AG08395 (cell line): ENCODE measurements at places on chromosomes 13 and 19.

GRCh38 chr19:11418549-11419506 lies at the start of gene RGL3:
Gene RGL3, minus strand, starts transcription at chr19:11419314. Its CDS starts 36 bp downstream, at chr19:11419278.
- DNase-seq = peak; percentile 56

- no peak for DNase-seq
These were observed 129.1 kb upstream of the SOX1 start for GRCh38 chr13:111937777-111938311.

GRCh38 chr19:33306191-33306590 lies 3.9 kb upstream of the CEBPA start:
- DNase-seq = no peak

DNA sequence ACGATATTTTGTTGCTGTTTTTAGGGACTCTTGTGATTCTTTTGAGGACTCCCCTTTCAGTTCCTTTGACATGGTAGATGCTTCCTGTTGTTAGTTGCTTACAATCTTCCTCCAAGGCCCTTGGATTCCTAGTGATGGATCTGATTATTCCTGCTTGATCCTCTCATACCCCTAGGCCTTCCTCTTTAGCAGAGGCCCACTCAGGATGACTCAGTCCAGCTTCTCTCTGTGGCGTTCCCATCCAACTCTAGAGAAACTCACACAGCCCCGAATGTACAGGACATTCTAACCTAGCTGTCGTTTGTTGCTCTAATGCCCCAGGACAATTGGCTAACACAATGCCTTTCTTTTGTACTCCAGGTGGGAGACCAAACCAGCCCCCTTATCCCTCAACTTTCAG lies 191.4 kb downstream of the POSTN start:
- no peak for DNase-seq

- peak; percentile 59 for DNase-seq
These were observed 33.5 kb upstream of the TM9SF2 start for GRCh38 chr13:99467764-99468163.

- DNase-seq = no peak
These were observed 73.5 kb downstream of the STK24 start for GRCh38 chr13:98503175-98504028.

DNA sequence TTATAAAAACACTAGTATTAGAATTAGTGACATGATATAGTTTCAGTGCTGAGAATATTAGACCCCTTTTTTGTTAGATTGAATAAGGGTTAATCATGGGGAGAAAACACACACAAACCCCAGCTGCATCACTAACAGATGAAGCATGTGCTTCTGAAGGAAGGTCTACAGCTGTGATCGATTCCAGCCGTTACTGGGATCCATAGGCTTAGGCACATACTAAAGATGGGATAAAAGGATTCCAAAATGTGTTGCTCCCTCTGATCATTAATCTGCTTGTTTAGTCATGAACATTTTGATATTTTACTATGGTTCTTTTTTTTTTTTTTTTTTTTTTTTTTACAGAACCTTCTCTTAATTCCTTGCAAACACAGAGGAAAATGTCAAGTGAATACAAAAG lies 1591.3 kb downstream of the EFNB2 start:
- DNase-seq = no peak

GRCh38 chr13:113534236-113534860 lies 43.8 kb upstream of the DCUN1D2 start:
- DNase-seq = no peak

DNA sequence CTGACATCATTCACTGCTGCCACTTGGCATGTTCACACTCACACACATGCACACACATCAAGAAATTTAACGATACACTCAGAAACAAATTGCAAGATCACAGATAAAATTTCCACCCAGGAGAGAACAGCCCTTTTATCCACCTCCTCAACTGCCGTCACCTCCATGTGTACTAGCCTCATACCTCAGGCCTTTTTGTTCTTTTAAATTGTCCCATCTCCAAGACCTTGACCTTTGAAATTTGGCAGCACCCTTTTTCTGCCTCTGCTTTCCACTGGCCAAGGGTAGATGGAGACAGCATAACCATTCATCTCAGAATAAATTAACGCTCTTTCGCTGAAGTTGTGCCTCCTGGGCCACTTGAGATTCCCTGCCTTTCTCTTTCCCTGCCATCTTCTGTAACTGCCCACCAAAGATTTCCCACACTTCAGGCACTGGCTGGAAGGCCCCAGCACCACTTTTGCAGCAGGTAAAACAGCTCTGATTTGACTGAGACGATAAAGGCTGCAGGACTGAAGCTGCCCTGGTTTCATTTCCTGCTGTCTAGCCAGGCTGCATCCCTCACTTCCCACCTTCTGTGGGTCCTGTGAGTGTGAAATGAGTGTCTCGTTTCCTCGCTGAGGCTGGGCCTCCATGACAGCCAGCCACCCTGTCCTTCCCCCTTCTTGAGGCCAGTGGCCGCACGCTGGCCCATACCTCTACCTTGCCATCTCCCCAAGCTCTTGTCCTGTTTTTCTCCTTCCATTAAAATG lies 39.3 kb downstream of the MBNL2 start:
- no peak for DNase-seq

GRCh38 chr13:67023130-67023876 lies 206.8 kb downstream of the PCDH9 start:
- DNase-seq = peak; percentile 8

- no peak for DNase-seq
These were observed 63.3 kb downstream of the ZIC5 start for GRCh38 chr13:99908140-99908803.

- peak; percentile 48 for DNase-seq
These were observed 30.7 kb downstream of the HTR2A start for GRCh38 chr13:46866150-46866549.

GRCh38 chr13:73401769-73402168 lies 343.0 kb downstream of the KLF5 start:
- DNase-seq = no peak

- peak; percentile 68 for DNase-seq
These were observed 572 bp upstream of the FKBP8 start for GRCh38 chr19:18543814-18544475.

DNA sequence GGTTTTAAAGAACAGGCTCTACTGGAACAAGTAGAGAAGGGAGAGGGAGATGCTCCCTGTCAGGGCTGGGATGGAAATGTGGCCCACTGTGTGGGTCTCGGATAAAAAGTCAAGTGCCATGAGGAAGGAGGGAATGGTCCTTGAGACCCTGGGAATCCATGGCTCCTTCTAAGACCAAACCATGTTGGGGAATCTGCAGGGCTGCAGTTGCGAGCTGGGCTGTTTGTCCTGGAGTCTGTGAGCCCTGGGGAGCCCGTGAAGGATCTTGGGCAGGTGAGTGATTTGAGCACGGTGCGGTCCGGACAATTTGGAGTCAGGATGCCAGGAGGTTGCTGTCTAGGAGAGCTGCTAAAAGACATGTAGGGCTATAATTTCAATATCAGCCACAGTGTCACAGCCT lies 359.4 kb downstream of the FGF9 start:
- no peak for DNase-seq

- DNase-seq = no peak
These were observed 13.5 kb upstream of the ZNF563 start for GRCh38 chr19:12346896-12347295.

GRCh38 chr19:18700501-18701249 lies 17.2 kb downstream of the CRTC1 start:
- peak; percentile 92 for DNase-seq
